ENCODE measurements at places on chromosomes 2 and 18.

- no peak for DNase-seq
These were observed 8.0 kb downstream of the HDAC4 start for GRCh38 chr2:239392688-239393387.

DNA sequence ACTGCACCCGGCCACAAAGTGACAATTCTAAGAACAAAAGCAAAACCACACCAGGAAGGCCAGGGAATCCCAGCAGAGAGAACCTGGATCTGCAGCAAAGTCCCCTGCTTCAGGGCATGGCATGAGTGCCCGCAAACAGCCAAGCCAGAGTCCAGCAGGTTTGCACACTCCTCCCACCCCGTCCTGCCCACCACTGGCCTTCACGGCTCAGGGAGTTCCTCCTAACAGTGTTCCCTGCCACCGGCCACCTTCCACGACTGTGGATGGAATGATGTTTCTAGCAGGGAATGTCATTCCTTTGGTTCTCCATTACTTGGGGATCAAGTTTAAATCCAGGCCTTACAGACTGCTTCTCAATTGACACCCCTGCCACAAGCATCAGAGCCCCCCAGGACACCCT, 42.0 kb upstream of the B3GNT7 start:
- no peak for DNase-seq

- DNase-seq = no peak
These were observed 132.2 kb downstream of the ARL4C start for GRCh38 chr2:234364661-234365060.

DNA sequence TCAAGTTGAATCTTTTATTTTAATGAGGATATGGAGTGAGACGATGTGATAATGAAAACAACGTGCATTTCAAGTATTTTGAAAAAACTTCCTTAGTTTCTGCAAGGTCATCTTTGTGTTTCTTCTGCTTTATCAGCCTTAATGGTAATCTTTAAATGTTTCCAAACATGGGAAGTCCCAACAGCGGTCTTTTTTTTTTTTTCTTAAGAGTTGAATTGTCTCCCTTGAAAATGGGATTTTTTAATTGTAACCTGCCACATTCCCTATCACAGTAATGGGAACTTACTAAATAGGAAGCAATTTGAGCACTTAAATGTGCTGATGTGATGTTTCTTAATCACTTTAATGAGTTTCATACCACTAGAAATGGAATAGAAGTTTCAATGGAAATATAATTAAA, 45.8 kb downstream of the ATIC start:
- no peak for DNase-seq

DNA sequence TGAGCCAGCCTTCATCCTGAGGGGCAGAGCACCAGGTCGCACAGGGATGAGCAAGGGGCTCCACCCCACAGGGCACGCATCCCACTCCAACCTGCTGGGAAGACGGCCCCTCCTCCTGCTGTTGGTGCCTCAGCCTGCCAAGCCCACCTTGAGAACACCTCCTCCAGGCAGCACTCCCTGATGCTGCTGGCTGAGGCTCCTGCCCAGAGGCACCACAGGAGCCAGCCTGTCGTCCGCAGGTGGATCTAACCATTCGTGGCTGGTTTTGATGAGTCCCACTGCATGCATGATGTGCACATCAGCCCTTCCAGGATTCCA, 58.4 kb downstream of the BIN1 start:
- peak; percentile 29 for DNase-seq

DNA sequence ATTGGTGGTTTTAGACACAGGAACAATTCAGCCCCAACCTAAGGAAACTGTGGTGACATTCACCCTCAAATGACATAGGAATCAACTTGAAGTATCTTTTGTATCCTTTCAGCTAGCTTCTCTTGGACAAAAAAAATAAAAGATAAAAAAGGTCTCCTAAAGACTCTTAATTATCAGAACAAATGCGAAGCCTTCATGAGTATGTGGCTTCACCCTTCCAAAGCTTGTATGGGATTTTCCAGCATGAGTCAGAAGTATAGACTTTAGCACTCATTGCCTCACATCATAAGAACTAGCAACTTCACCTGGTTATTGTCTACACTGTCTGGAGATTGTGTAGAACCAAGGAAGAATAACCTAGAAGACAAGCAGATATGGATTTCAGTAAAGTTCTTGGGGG, 135.4 kb downstream of the LAMA3 start:
- DNase-seq = no peak

DNA sequence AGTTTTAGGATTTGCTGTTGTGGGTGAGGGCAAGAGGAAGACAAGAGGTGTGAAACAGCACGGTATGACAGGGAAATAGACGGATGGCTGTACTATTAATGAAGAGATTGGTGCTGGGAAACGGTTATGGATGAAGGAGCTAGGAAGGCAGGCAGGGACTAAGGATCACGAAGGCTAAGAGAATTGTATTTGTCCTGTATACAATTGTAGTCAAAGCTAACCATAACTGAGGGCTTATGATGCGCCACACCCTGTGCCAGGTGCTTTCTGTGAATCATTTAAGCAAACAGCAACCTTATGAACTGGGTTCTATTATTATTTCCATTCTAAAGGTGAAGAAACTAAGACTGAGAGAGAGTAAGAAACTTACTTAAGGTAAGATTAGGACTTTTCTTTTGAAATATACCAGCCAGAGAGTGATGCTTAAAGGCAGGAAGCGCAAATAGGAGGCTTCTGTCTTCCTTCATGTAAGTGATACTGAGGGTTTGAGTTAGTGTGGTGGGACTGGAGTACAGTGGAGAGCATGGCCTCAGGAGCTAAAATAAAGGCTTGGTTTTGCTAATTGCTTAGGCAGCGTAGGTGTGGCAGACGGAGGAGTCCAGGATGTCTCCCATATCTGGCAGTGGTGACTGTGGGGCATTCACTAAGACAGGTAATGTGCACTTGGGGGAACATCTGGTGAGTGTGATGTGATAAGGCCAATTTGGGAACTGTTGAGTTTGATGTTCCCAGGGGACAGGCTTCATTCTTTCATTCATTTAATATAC, 85.8 kb downstream of the PLEKHM3 start:
- no peak for DNase-seq

- peak; percentile 83 for DNase-seq
These were observed 318.7 kb downstream of the PDE11A start for GRCh38 chr2:177753682-177754491.

- DNase-seq = no peak
These were observed 20.0 kb upstream of the NEMP2 start for GRCh38 chr2:190554357-190555006.

GRCh38 chr2:72118951-72119350, 28.7 kb downstream of the CYP26B1 start:
- DNase-seq = no peak

GRCh38 chr2:122639176-122639575, 883.7 kb downstream of the TSN start:
- DNase-seq = no peak

DNA sequence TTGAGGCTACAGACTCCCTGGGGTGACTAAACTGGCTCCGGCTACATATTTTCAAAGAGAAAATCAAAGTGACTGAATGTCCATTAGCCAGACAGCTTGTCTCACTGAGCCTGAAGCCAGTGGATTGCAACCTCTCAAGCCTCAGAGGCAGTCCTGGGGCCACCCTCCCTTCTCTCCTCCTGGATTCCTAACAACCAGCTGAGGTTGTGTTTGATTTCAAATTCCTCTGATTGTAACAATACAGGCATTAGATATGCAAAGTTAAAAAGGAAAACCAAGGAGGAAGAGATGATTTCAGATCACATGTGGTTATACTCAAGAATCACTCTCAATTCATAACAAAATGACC, 101.0 kb upstream of the LMAN1 start:
- DNase-seq = no peak

- no peak for DNase-seq
These were observed 371.7 kb downstream of the PIK3C3 start for GRCh38 chr18:42326752-42327151.

DNA sequence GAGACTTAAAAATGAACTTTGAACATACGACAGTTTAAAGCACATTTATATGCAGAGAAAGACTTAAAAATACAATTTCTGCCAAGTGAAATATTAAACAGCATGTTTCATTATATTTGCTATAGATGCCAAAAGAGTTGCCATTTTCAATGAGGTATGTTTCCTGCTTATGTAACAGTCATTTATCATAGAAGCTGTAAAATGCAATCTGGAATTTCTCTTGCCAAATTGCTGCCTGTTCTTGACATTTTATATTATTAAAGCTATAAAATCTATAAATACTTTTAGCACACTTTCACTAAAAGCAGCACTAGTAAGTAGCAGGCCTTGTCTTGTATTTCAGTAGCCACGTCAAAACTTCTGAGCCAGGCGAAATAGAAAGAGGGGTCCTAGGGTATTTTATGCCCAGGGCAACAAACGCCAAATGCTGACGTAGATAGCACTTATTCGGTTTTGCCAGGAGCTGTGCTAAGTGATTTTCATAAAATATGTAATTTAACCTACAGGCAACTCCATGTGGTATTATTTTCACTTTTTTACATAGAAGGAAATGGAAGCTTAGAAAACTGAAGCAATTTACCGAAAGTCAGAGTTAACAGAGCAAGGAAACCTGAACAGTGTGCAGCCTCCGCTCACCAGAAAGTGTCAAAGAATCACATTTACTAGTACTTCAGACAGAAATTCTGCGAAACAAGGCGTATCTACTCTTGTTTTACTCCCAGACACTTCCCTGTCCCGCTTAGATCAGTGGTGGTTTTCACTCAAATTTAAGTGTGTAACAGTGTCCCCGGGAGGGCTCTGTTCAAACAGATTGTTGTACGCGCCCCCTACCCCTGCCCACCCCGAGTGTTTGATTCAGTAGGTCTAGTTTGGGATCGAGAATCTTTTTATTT, 1.2 kb upstream of the CYP20A1 start:
- no peak for DNase-seq

DNA sequence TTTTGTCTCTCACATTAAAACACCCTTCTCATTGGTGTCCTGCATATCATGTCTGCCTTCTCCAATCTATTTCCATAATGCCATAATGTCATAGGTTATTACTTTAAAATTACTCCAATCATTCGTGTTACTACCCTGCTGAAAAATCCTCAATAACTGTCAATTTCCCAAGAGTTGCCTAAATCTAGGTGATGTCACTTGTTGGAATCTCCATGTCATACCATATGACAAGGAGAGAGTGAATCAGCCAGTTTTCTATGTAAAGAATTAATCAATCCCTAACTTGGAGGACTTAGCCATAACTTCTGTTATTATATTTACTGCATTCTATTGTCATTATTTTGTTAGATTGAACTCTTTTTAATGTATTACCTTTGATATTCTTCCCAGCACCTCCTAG, 62.5 kb downstream of the PHLPP1 start:
- DNase-seq = no peak

DNA sequence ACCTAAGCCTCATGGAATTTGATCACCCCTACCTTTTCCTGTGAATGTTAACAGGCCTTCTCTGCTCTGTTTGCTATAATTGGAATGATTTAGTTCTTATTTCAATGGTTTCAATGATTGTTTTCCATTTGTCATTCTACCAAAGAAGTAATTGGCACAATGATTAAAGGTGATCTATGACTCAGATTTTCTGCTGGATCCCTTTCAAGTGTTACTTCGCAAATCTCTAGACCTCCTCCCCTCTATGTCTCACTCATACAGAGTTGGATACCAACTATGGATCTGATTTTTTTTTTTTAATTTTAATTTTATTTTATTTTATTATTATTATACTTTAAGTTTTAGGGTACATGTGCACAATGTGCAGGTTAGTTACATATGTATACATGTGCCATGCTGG, 29.6 kb upstream of the FAM117B start:
- DNase-seq = no peak

DNA sequence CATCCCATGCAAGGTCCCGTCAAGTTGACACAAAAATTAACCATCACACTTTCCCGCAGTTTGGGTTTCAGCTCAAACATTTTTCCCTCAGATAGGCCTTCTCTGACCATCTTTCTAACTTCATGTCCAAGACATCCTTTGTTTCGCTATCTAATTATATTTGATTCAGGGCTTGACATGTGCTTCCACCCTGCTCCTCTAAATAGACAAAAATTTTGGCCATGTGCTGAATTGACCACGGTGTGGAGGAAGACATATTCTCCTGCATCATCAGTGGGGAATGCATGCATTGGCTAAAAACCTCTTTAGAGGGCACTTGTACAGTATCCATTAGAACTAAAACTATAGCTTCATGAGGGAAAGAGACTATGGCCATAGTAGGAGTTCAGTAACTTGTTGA, 81.2 kb downstream of the PLCL1 start:
- no peak for DNase-seq

GRCh38 chr2:101844055-101844635, 146.6 kb downstream of the MAP4K4 start:
- no peak for DNase-seq

GRCh38 chr18:59612381-59612780, 84.8 kb downstream of the CCBE1 start:
- peak; percentile 67 for DNase-seq

- no peak for DNase-seq
These were observed 66.2 kb downstream of the LPIN1 start for GRCh38 chr2:11812466-11813248.

GRCh38 chr2:101612019-101612418, 85.5 kb upstream of the MAP4K4 start:
- no peak for DNase-seq

DNA sequence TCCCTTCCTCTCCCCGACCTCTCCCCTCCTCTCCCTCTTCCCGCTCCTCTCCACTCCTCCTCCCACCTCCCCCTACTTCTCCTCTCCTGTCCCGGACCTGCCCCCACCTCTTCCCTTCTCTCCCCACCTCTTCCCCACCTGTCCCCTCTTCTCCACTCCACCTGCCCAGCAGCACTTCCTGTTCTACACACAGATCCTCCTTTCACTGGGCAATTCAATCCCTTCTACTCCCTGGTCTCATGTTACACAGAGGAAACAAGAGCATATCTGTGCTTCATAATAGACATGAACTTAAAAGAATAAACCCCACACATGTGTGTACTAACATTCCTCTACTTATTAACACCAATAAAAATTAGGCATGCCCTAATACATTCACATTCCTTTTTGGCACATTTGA, 34.8 kb downstream of the TIMM21 start:
- no peak for DNase-seq

- no peak for DNase-seq
These were observed 77.2 kb downstream of the LTBP1 start for GRCh38 chr2:33023728-33024500.

- DNase-seq = no peak
These were observed 173.7 kb downstream of the ACKR3 start for GRCh38 chr2:236743039-236743920.

- no peak for DNase-seq
These were observed 121.3 kb downstream of the MAP4K4 start for GRCh38 chr2:101818531-101819451.

- DNase-seq = no peak
These were observed 20.1 kb upstream of the TTC39C start for GRCh38 chr18:23994361-23994902.

Data from left hindlimb (tissue), 1 donor.